ENCODE measurements at places on chromosomes 2 and 18.

DNA sequence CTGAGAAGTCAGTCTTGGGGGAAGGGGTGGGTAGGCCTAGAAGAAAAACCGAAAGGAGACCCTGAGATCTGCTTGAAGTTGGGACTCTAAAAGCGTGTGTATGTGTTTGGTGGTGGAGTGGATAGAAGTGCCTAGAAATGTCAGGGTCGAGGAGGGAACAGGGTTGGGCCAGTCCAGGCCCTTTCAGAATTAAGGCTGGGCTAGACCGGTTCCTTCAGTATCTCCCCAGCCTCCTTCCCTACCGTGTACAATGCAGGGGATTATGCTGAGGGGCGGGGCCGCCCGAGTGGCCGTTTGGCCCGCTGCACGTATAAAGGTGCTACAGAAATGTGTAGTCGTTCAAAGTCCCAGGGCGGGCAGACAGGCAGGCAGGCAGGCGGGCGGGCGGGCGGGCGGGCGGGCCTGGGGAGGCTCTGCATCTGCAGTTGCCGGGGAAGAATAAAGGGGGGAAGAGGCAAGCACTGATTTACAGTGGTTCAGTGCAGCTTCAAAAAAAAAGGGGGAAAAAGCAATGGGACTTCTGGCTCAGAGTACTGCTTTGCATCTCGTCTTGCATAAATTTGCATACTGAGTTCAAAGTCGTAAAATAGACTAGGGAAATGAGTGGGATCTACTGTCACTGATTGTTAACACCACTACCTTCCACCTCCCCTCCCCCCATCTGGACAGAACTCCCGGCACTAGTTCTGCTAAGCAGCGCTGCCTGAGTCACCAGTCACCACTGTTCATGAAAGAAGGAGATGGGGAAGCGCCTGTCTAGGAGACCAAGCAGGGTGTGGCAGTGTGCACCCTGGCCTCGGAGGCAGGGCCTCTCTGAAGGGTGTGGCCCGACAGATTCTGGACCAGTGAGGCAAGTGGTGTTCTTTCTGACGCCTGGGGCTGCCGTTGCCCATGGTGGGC is 3.6 kb downstream of the IGFBP2 start:
- DNase-seq: no peak

GRCh38 chr2:159902722-159903121 is 104.7 kb upstream of the CD302 start:
- no peak for DNase-seq

DNA sequence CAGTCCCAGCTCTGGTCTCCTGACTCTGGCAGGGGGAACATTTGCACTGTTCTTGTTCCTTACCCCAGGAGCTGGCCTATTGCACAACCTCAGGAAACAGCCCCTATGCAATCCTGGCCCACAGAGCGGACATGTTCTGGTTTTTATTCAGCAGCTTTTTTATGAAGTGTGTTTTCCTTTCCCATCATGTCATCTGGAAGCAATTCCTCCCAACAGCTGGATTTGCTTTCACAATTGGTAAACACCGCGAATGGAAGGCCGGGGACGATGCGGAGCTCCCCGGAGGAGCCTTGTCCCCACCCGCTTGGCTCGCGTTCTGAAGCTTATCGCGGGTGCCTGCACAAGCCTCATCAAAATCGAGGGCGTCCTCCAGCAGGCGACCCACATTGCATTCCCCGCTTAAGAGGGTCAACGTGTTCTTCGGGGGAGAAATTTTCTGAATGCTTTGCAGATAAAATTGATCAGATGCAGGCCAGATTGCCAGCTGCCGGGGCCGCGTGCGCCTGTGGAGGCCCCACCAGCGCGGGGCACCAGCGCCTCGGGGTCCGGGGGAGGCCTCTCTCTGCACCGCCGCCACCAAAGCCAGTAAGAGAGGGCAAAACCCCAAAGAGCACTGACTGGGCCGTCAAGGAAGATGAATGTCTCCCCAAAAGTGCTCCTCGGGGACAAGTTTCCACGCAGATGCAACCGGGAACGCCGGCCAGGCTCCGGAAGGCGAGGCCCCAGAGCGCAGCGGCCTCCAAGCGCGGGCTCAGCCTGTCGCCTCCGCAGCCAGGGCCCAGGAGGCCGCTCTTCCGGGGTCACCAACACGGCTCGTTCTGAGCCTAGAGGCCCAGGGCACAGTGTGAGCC is 60.3 kb upstream of the SP3 start:
- no peak for DNase-seq

DNA sequence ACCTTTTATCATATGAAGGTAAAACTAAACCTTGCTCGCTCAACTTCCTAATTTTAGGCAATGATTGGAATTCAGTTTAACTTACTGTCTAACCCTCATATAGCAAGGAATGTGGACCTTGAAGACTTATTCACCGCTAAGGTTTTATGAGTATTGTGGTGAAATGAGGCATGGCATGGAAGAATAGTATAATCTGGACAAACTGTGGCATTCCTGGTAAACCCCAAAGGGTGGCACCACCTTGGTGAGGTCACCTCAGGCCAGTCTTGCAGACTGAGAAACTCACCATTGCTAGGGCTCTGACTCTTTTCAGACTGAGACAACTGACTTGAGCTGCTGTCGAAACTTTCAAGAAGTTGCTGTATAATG is 51.1 kb upstream of the EHBP1 start:
- DNase-seq: no peak

GRCh38 chr2:202100176-202100575 is 27.1 kb downstream of the KIAA2012 start:
- DNase-seq: no peak

DNA sequence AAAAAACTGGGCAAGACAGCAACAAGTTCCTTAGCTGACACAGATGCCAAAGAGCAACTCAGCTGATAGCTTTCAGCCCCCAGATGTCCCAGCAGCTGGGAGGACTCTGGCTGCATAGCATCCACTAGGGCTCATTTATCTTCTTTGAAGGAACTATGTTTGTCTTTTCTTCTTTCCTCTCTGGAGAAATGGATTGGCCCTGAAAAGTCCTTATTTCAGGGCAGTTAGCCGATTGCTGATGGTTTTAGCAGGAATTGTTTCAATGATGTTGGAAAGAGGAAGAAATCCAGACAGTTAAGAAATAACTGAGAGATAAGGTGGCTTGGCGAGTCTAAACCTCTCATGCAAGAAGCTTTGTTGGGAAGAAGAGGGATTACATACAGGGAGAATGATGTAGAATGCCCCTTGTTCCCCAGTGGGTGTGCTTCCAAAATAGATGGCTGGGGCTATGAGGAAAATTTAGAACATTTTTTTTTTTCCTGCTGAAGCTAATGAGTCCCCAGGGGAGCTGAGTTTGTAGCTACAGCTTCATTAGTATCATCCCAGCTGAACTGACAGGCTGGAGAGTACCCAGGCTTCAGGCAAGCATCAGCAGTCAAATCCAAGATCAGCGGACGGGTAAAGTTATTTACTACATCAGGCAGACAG is 33.6 kb upstream of the SERPINE2 start:
- no peak for DNase-seq

DNA sequence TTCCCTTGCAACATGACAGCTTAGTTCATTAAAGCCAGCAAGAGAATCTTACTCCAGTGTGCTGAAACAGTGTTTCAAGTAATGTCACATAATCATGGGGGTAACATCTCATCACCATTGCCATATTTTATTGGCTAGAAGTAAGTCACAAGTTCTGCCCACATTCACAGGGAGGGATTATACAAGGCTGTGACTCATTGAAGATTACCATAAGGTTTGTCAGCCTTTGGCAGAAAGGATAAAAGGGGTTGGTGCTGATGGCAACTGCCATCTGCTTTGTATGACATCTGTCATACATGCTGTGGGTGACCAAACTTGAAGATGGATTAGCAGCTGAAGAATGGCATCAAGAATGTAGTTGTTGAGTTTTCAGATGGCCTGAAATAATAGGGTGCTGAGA is 61.2 kb downstream of the KCNE4 start:
- no peak for DNase-seq

DNA sequence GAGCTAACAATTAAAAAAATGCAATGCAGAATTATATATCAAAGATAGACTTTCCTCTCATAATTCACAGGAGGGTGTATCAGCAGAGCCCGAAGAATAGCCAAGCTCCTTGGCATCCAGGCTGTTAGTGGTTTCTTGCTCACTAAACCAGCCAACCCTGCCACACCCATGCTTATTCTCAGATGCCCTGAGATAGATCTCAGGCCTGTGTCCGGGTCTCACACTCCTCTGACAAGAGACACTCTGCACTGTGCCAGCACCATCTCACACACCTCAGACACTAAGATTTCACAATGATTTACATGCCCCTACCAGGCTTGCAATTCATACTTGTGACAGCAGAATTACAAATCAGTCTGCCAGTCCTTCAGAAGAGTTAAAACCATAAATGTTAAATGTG is 64.5 kb downstream of the OSBPL1A start:
- DNase-seq: no peak

DNA sequence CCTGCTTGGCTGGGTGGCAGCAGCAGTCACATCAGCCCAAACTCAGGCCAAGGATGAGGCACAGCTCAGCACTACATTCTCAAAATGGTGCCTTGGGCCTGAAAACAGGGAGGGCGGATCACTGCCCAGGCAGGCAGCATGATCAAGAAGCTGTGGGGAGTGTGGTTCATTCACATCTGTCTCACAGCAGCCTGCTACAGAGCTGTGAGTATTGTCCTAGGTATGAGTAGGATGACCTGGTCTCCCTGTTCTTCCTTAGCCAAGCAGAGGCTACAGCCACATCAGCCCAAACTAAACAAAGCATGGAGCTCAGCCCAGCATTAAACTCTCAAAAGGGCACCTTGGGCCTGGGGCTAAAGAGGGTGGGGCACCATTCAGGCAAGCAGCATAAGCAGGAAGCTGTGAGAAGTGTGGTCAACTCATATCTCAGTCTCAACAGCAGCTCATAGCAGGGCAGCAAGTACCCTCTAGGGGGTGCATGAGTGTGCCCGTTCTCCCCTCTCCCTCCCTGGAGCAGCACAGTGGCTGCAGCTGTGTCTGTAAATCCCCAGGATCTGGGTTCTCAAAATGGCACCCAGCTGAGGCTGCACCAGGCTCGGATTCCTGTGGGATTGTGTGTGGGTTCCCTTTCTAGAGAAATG is 139.6 kb downstream of the TRABD2A start:
- DNase-seq: no peak
